CD4-positive, alpha-beta T cell treated with Interleukin-6 at 100 ng/mL for 8 hours (primary cell): ENCODE measurements at places on chromosomes 16 and 17.

DNA sequence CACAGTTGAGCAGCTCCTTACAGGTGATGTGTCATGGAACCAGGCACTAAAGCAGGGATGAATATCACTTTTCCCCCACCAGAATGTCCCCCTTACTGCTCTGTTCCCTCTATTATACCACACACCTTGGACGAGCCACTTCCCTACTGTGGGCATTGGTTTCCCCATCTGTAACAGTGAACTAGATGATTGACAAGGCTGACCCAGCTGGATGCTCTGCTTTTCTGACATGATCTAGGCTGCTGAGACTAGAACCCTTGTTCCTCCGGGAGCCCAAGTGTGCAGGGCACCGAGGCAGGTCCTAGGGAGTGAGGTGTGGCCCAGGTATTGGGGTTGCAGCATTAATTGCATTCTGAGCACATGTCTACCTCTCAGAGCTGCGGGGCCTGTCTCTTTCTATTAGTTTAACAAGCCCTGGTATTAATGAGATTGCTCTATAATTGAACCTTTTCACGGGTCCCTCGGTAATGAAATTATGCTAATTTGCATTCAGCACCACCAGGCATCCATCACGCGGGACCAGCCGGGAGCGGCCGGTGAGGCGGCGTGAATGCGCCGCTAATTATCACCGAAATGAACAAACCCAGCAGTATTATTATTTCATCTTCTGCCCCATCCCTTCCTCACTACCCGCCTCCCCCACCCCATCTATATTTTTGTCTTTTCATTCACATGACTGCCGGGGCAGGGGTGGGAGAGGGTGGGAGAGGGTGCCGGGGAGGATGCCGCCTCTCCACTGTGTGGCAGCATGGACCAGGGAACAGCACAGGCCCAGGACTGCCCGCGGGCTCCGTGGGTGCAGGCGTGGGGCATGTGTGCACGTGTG is 121.1 kb downstream of the CYLD start:
- no peak for DNase-seq

- DNase-seq: no peak
Measured at GRCh38 chr17:73348018-73348828, 36.4 kb upstream of the CDC42EP4 start.

DNA sequence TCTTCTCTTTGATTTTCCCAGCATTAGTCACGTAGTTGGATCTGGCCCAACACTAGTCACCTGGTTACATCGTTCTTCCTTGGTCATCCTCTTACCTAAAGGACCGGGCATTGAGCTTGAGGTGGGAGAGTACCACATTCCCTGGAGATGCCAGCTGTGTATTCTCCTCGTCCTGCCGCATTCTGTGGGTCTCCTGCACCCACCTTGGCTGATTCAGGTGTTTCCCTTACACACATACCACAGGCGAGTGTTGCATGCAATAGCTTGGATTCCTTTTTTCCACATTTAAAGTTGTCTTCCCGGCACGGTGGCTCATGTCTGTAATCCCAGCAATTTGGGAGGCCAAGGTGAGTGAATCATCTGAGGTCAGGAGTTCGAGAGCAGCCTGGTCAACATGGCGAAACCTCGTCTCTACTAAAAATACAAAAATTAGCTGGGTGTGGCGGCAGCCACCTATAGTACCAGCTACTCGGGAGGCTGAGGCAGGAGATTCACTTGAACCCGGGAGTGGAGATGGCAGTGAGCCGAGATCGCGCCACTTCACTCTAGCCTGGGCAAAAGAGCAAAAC is 21.6 kb upstream of the CLEC18C start:
- no peak for DNase-seq

DNA sequence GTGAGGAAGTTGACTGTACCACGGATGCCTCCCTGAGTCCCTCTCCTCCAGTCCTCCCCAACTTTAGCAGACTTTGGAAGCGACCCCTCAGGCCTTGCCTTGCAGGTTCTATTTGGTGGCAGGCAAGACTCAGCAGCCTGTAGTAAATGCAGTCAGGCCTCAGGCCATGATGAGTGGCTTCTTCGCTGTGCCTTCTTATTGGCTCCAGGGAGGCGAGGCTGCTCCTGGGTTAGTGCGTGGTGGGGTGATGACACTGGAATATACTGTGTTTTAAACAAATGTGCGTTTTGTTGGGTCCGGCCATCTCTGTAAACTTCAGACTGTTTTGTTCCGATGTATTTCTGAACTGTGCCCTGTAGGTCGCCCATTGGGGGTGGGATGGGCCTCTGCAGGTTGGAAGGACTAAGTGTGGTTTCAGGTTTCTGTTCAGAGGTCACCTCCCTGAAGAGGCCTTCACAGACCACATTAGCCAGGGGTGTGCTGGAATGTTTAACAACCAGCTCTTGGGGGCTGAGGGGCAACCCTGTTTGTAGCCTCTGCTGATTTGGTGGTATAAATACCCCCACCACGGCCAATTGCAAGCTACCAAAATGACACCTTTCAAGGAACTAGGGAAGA is 62.5 kb downstream of the CYLD start:
- no peak for DNase-seq
